Activated T-cell treated with anti-CD3 and anti-CD28 coated beads for 24 hours (primary cell): ENCODE measurements at places on chromosomes 5 and 9.

DNA sequence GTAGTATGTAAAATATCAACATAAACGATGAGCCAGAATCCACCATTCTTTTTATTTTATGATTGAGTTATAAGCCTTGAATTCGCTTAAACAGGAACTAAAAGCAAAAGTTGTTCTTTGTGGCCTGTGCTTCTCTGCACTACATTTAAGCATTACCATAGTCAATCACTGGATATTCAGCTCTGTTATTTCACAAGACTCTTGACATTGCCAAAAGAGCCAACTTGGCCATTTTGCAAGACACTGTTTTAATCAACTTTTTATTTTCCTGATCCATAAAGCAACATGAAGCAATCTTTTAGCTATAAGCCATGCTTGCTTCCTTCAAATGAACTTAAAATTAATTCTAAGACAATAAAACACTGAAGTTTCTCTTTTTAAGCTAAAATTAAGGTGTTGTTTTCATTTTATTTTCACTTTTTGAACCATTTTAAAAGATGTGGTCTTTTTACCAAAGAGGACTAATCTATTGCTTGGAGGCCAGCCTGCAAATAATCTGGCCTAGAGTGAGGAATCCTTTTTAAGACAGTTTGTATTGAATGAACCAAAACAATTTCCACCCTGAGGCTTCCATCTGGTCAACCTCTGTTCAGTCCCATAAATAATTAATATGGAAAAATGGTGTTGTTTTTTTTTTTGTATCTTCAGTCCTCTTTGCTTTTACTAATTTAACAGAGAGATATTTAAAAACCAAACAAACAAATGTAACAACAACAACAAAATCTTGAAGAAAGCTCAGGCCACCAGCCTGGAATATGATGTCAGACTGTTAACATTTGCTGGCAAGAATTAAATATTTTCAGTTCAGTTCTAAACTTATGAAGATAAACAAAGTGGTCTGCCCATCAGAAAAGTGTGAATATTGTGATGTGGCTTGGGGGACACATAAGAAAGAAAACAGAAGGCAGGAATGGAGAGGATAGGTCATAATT lies 274.4 kb downstream of the MARCHF11 start:
- DNase-seq, result no peak

GRCh38 chr9:108983885-108984284 lies 29.4 kb downstream of the CTNNAL1 start:
- no peak for DNase-seq

- no peak for DNase-seq
These were observed 2.9 kb downstream of the ANKDD1B start for GRCh38 chr5:75614176-75614575.

GRCh38 chr9:33818167-33818846 lies 1.3 kb downstream of the UBE2R2 start:
- DNase-seq, result no peak

GRCh38 chr5:157721159-157721558 lies 10.1 kb upstream of the THG1L start:
- no peak for DNase-seq

GRCh38 chr5:139708434-139708861 lies 60.3 kb downstream of the CXXC5 start:
- no peak for DNase-seq

- no peak for DNase-seq
These were observed 8.7 kb upstream of the SPOUT1 start for GRCh38 chr9:128838338-128838737.

GRCh38 chr9:134503301-134504105 lies 138.1 kb upstream of the COL5A1 start:
- DNase-seq, result no peak

GRCh38 chr5:33501899-33502298 lies 61.1 kb downstream of the TARS1 start:
- DNase-seq, result no peak

DNA sequence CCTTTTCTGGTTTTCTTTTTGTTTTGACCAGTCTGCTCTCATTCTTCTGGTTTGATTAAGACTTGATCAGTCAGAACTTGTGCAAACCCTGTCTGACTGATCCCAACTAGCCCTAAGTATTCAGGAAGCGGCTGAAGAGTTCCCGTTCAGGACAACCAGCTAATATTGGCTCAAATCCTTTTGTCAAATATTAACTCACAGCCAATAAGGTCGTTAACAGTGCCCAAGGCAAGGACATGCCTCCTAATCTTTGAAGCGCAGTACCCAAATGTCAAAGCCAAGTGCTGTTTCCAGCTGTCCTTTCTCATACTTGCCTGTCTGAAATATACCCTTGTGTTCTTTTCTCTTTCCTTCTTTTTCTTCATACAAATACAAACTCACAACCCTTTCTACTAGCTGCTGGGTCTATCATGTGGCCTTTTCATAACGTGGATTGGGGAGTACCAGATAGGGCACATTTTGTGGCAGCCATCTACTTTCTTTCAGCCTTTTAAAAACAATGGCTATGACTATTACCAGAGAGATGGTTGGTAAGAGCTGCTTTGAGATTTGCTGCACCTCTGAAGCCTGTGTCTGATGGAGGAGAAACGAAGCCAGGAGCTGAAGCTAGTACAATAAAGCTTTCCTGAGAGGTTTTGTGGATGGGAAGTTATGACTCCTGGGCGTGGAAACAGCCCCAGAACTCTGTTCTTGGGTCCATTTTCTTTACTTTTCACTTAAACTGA lies 266.4 kb upstream of the ZNF608 start:
- DNase-seq, result no peak

- DNase-seq, result no peak
These were observed 143.4 kb downstream of the MTRR start for GRCh38 chr5:8012131-8012977.

- no peak for DNase-seq
These were observed 44.1 kb downstream of the PIK3R1 start for GRCh38 chr5:68259700-68260099.

- DNase-seq, result no peak
These were observed 42.6 kb upstream of the TNFAIP8 start for GRCh38 chr5:119313197-119313596.

DNA sequence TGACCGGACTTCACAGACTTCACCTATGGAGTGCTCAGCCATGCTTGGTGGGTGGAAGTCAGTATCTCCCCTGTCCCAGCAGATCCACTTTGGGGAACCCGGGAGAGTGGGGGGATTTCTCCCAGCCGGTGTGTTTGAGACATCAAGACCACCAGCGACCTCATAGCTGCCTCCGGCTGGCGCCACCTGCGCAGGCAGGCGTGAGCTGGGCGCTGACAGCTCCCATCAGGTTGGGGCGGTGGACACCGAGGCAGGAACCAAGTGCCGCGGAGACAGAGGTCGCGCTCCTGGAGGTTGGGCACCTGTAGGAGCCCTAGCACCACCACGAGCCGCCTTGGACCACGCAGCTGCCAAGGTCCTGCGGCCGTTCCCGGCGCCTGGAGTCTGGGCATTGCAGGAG lies 124.0 kb upstream of the LARP1 start:
- no peak for DNase-seq

DNA sequence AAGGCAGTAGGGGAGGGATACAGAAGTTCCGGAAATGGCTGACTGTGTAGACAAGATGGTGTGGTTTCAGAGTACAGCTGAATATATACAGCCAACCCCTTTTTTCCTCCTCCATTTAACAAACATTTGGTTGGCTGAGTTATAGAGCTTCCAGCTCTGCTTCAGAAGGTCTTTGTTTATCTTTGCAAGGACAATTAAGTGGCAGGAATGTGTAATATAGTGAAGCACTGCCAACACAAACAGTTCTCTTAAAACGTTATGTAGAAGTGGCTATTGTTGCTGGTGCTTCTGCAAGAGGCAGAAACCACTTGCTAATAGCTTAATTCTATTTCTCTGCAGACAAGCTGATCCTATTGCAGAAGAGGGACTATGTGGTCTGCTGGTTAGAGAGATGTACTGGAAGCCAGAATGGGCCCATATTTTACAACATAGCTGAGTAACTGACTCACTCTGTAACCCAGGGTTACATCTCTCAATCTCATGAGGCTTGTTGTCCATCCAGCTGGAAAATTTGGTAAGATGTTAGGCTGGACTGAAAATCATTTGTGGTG lies 62.7 kb upstream of the OSMR start:
- no peak for DNase-seq

GRCh38 chr9:14779566-14780022 lies 57.1 kb upstream of the CER1 start:
- no peak for DNase-seq

DNA sequence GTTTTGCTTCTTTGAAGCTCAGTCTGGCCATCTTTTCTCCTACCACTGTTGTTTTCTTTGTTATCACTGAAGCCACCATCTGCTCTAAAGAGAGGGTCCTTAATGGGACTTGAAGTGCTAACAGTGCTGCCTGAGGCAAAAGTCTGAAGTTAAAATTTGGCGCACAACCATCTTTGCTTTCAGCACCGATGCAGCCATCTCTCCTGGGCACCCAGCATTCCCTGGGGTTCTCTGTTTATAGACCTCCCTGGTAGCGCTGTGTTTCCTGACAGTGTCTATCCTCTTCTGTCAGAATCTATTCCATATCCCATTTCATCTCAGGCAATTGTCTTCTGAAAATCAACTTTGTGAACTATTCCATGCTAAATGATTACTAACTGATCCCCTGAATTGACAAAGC lies 491.5 kb upstream of the MPDZ start:
- no peak for DNase-seq

DNA sequence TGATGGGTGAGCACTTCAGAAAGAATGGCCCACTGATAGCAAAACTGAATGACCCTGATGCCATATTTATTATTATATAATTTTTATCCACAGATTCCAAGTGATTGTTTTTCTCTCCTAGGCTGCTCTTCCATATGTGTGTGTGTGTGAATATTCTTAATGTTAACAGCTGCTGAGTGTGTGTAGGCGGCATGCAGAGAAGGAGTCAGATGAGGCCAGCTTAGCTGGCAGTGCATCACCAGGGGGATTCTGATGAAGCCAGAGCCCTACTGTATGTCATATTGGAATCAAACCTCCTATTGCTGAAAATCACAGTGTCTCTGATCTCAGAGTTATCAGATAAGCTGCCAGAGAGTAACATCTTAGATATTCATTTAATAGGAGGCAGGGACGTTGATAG lies 177.1 kb downstream of the DMAC1 start:
- DNase-seq, result no peak

- no peak for DNase-seq
These were observed 403.3 kb downstream of the PLK2 start for GRCh38 chr5:58056546-58056945.

DNA sequence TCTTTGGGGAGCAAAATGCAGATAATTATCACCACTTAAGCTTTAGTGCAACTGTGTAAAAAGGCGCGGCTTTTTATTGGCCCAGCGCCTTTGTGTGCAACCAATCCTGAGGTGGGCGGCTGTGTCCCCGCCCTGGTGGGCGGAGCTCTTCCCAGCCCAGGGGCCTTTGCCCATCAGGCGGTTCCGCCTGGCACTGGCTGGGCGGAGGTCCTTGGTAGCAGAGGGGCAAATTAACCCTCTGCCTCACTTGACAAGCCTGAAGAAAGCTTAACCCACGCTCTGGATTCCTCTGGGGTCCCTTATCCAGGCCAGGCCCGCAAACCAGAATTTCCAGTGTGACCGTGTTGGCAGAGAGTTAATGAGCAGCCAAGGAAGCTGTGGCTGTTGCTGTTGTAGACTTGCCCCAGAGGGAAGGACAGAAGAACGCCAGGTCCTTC lies 12.8 kb upstream of the NIPAL4 start:
- no peak for DNase-seq

GRCh38 chr5:163459462-163459818 lies 462 bp downstream of the NUDCD2 start:
- no peak for DNase-seq

GRCh38 chr9:119003201-119003611 lies 366.0 kb downstream of the BRINP1 start:
- DNase-seq, result no peak

DNA sequence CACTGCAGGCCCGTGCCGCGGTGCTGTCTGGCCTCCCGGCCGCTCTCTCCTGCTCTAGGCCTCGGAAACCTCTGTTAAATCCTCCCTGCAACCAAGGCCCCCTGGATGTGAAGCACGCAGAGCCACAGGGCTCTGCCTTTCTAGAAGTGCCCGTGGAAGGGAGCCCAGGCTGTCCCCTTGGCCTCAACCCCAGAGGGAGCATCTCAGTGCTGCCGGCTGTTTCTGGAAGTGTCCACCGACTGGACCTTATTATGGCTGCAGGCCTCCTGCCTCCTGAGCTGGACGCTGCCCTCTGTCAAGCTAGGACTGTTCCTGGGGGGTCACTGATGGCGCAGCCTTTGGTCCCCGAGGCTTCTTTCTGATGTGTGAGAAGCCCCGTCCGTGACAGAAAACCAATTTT lies 40.4 kb upstream of the PHYKPL start:
- DNase-seq, result no peak

GRCh38 chr5:94485067-94485466 lies 133.3 kb downstream of the KIAA0825 start:
- no peak for DNase-seq

DNA sequence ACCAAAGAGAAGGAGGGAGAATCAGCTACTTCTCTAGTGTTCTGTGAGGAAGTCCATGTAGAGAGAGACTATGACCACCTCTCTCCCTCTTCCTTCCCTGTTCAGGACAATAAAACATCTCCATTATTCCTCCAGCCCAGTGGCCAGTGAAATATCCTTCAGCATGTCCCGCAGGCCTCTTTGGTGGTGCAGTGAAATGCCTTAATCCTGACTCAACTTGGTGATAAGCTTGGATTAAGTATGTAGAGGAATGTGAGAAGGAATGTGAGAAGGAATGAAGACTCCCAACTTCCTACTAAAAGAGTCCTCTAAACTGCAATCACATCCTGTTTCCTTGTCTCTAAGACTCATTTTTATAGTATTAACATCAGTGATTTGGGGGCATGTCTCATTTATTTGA lies 167.3 kb downstream of the TRPM3 start:
- no peak for DNase-seq

- DNase-seq, result no peak
These were observed 76.4 kb downstream of the MED27 start for GRCh38 chr9:132003319-132003704.

DNA sequence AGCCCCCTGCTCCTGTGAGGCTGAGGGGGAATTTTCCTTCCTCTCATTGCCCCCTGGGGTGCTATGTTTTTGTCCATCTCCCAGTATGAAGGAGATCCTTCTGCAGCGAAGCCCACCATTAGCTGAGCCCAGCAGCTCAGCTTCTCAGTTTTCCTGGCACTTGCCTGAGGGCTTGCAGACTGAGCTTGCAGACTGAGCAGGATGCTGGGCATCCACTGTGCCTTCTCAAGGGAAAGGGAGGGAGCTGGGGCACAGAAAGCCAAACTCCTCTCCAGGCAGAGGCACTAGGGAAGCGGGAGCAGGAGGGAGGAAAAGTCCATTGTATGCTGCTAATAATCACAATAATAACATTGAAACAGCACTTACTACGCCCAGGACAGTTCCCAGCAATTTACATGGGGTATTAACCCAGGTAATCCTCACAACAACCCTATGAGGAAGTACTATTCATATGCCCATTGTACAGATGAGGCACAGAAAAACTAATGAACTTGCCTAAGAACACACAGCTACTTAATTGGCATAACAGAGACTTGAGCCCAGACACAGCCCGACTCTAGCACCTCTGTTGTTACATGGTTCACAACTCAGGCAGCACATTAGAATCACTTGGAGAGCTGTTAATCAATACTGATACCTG lies 86.9 kb upstream of the SSBP2 start:
- DNase-seq, result no peak

- DNase-seq, result no peak
These were observed 1050.4 kb downstream of the MAT2B start for GRCh38 chr5:164555809-164556208.
